NCI-H748 treated with DMSO at 0.1 percent for 48 hours (cell line): ENCODE measurements at places on chromosomes 13 and 19.

- DNase-seq, result no peak
Observed at GRCh38 chr13:29505511-29505910, 90.0 kb downstream of the SLC7A1 start.

GRCh38 chr19:54481326-54481930 is 8.3 kb upstream of the CDC42EP5 start:
- peak; percentile 42 for DNase-seq

DNA sequence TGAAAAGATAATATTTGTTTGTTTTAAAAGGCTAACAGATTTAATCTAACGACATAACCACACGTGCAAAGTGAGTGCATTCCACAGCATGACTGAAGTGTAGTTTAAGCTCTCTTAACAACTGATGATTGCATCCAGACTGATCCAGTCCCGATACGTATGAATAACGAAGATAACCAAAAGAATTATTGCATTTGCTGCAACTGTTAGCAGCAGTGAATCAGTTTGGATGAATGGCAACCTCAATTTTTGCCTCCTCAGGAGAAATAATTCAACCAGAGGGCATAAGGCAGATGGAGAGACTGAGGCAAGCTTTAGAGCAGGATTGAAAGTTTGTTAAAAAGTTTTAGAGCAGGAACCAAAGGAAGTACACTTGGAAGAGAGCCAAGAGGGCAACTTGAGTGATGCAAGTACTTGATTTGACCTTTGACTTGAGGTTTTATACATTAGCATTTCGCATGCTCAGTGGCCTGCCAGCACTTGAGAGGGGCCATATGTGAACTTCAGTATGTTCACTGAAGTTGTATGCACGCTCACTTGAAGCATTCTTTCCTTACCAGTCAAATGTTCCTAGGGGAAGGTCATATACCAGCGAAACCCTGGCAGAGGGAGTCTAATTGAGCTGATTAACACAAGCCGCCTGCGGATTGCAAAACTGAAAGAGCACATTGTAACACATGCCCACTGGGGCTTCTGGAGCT is 835.0 kb upstream of the PCDH20 start:
- no peak for DNase-seq

GRCh38 chr13:99486996-99487395 is 14.3 kb upstream of the TM9SF2 start:
- no peak for DNase-seq

- no peak for DNase-seq
Observed at GRCh38 chr19:32201211-32201610, 144.2 kb upstream of the ZNF507 start.

GRCh38 chr13:51818781-51819511 is 15.0 kb upstream of the DHRS12 start:
- no peak for DNase-seq

- DNase-seq, result peak; percentile 55
Observed at GRCh38 chr19:48842789-48843162, 6.5 kb upstream of the HSD17B14 start.

DNA sequence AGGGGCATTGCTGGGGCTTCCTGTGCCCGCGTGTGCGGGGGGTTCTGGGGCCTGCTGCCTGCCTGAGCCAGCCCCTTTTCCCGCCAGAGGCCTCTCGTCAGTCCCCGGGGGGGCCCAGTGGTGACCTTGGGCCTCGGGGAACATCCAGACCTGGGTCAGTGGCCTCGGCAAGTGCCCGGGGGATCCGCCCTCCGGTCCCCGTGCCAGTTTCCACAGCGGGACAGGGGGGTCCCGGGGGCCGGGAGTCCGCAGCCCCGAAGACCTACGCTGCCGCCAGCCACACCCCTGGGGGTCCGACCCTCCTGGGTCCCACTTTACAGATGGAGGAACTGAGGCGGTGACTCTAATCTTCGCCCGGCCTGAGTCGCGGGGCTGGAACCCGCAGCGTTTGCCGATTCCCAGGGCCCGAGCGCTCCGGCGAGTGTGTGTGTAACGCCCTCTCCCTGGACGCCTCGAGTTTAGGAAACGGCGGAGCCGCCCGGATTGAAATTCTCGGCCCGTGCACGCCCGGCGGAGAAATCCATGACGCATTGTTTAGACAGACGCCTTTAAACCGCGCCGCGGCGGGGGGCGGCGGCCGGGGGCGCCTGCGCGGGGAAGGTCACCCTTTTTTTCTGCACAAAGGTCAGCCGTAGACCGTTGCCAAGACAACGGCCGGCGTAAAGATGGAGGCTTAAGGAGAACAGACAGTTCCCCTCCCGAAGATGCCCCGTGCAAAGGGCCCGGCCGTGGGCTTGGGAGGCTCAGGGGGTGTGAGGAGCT is 39.3 kb downstream of the EFNA2 start:
- DNase-seq, result no peak

DNA sequence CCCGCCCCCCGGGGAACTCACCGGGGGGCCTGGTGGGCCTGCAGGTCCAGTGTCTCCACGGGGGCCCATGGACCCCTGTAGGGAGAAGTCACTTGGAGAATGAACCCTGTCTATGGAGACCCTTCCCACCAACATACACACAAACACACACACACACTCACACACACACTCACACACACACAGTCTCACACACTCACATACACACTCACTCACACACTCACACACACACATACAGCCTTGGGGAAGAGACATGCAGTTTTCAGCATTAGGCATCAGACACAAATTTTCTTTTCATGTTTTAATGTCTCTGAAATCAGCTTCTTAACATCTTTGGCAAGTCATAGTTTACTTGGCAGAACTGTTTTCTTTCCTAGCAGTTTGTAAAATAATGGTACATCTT is 31.0 kb upstream of the OLFM2 start:
- no peak for DNase-seq

GRCh38 chr19:46533078-46533620 is 37.5 kb upstream of the PNMA8B start:
- DNase-seq, result no peak

GRCh38 chr19:18601875-18602274 is 4.7 kb downstream of the CRLF1 start:
- DNase-seq, result no peak

- no peak for DNase-seq
Observed at GRCh38 chr13:49319951-49320350, 72.2 kb downstream of the CDADC1 start.

GRCh38 chr13:113216254-113217048 is 7.0 kb downstream of the CUL4A start:
- no peak for DNase-seq

- no peak for DNase-seq
Observed at GRCh38 chr19:51367255-51367564, 1.0 kb upstream of the ETFB start.

DNA sequence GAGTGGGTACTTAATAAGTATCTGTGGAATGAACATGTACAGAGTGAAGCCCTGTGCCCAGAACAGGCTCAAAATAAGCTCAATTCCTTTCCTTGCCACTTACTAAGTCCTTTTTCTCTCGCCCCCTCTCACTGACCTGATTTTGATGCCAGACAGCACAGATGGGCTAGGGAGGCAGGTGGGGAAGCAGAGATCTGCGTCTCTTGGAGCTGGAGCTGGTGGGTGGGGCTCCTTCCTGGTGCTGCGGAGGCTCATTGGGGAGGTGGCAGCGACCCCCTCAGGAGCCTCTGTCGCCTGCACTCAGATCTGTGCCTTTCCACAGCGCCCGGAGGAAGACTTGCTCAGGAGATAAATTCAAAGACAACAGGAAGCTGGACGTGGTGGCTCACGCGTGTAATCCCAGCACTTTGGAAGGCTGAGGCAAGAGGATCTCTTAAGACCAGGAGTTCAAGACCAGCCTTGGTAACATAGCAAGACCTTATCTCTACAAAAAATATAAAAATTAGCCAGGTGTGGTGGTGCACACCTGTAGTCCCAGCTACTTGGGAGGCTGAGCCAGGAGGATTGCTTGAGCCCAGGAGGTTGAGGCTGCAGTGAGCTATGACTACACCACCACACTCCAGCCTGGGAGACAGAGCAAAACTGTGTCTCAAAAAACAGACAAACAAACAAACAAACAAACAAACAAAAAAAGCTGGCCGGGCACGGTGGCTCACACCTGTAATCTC is 14.6 kb downstream of the AKT2 start:
- DNase-seq, result no peak

DNA sequence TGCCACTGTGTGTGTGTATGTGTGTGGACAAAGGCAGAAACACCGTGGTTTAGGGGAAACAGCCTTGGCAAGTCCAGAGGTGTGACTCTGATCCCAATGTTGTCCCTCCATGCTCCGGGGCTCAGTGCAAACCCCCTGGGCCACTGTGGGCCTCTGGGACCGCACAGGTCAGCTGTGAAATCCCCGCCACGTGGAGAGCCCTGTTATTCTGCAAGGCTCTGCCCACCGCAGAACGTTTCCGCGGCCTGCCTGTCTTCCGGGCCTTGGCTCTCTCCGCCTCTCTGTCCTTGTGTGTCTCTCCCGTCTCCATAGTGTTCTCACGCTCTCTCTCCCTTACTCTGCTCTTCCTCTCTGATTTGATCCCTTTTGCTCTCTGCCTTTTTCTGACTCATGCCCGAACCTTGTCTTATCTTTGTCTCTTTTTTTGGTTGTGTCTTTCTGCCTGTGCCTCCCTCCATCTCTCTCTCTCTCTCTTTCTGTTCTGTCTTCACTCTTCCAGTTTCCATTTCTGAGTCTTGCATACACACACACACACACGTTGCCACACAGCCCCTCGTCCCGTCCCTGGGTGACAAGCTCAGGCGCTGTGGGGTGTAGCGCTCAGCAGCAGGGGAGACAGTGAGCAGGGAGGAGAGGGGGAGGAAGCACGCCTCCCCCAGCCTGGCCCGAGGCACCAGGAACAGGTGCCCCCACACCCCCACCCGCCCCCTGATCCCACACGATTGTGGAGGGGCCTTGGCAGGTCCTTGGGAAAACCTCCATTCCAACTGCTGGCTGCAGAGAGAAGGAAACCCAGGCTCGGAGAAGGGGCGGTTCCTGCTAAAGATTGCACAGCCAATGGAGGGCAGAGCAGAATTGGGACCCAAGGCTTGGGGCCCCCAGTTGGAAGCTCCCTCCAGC is 3.0 kb downstream of the TTYH1 start:
- DNase-seq, result no peak

GRCh38 chr19:13574933-13575332 is 68.7 kb upstream of the CACNA1A start:
- no peak for DNase-seq

DNA sequence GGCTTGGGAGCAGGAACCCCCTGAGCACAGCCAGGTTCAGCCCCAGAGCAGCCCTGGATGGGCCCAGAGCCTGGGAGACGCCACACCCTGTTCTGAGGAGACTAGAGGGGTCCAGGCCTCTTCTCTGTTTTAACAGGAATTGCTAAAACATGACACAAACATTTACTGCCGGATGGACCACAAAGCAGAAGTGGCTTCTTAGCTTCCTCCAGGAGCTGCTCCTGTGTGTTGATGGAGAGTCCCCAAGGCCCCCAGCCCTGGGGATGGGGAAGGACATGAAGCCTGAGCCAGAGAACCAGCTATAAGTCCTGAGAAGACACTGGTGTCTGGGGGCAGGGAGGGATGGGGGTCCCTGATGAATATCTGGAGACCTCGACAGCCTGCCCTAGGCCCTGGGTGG is 14.6 kb downstream of the CEACAM3 start:
- DNase-seq, result no peak

GRCh38 chr13:109196948-109197347 is 567.5 kb downstream of the MYO16 start:
- no peak for DNase-seq

DNA sequence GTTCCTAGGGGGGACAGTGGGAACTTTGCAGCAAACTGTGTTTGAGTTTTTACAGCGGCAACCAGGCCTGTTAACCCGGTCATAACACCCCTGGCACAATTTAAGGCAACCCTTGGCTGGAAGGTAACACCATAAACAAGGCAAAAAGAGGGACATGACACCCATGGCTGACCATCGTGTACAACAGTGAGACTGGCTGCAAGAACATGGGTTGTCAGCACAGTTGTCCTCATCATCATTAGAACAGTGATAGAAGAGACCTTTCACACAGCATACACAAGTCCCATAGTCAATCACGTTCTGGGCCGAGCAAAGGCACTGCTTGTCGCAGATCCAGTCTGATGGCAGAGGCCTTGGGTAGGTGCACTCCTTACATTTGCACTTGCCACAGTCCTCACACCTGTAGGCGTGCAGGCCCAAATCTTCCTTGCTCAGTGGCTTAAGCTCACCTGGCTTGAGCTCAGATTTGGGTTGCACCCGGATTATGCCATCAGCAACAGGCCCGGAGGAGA is 4.1 kb downstream of the SPRY2 start:
- DNase-seq, result no peak

- no peak for DNase-seq
Observed at GRCh38 chr19:19439176-19439482, 33.7 kb downstream of the GATAD2A start.

- DNase-seq, result no peak
Observed at GRCh38 chr19:7177926-7178325, 108.4 kb downstream of the ZNF557 start.

GRCh38 chr13:98976338-98976737 is 1.5 kb downstream of the DOCK9 start:
- no peak for DNase-seq

GRCh38 chr19:2575734-2576481 is 100.0 kb downstream of the GADD45B start:
- DNase-seq, result no peak

- no peak for DNase-seq
Observed at GRCh38 chr19:15948223-15949058, at the start of gene OR10H4. Gene OR10H4 (plus strand): TSS chr19:15949008. CDS start chr19:15949008, 0 bp downstream.

DNA sequence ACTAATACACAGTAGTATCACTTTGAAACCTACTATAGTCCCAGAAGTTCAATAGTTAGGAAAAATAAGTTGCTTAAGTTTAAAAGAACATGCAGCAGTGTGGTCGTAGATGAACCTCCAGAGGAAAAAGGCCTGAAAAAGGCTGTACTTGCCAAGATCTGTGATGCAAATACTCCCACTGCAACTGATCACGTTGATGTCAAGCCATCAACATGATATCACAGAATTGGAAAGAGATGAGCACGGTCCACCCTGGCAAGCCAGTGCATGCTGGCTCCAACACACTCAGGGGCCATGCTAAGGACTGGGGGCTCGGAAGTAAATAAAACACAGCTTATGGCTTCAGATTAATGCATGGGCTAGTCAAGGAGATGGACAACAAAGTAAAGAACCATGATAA is 71.8 kb upstream of the LRCH1 start:
- DNase-seq, result no peak

DNA sequence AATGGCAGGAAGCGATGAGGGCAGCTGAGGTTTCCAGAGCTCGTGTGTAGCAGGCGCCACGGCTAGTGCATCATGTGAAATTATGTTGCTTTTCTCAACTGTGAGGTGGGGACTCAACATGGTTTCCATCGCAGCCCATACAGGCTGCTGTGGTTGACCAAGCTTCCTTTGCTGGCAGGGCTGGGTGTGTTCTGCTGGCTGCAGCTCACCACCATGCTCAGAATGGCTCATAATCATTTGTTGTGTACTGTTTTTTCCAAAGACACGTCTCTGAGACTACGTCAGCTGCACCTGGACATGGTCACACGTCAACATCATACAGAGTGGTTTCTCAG is 16.1 kb upstream of the RASA3 start:
- peak; percentile 55 for DNase-seq

GRCh38 chr13:111296417-111296816 is 24.0 kb upstream of the TEX29 start:
- DNase-seq, result no peak

GRCh38 chr19:12799742-12800465 is 1.7 kb downstream of the PRDX2 start:
- no peak for DNase-seq

GRCh38 chr19:57558525-57558924 is 1.1 kb downstream of the ZNF550 start:
- no peak for DNase-seq

GRCh38 chr13:76790980-76791819 is 95.0 kb downstream of the KCTD12 start:
- no peak for DNase-seq
